ENCODE measurements at places on chromosomes 16 and 17.
A peak's percentile ranks its signal among the peaks of the same experiment; 100 is the strongest.

DNA sequence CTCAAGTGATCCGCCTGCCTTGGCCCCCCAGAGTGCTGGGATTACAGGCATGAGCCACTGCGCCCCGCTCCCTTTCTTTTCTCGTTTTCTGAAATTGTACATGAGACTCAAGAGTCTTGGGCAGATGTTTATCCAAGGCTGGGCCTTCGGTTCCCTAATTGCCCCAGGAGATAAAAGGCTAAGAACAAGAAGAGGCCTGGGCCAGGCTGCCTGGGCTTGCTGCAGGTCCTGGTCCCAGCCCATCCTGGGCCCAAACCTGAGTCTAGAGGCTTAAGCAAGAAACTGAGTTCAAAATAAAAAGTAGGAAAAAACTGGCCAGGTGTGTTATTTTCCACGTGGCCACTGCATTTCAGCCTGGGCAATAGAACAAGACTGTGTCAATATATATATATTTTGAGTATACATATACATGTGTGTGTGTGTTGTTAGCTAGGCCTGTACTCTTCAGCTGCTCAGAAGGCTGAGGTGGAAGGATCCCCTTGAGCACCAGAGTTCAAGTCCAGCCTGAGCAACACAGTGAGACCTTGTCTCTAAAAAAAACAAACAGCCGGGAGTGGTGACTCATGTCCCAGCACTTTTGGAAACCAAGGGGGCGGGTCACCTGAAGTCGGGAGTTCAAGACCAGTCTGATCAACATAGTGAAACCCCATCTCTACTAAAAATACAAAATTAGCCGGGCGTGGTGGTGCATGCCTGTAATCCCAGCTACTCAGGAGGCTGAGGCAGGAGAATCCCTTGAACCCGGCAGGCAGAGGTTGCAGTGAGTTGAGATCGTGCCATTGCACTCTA, 6.8 kb upstream of the CLUH start:
- no peak for DNase-seq

- no peak for DNase-seq
These were observed 8.0 kb upstream of the ZNF500 start for GRCh38 chr16:4775005-4775404.

- DNase-seq: no peak
These were observed 8.6 kb upstream of the SLC13A5 start for GRCh38 chr17:6721744-6722143.

- no peak for DNase-seq
These were observed 28.6 kb upstream of the NUDT16L1 start for GRCh38 chr16:4664538-4665418.

DNA sequence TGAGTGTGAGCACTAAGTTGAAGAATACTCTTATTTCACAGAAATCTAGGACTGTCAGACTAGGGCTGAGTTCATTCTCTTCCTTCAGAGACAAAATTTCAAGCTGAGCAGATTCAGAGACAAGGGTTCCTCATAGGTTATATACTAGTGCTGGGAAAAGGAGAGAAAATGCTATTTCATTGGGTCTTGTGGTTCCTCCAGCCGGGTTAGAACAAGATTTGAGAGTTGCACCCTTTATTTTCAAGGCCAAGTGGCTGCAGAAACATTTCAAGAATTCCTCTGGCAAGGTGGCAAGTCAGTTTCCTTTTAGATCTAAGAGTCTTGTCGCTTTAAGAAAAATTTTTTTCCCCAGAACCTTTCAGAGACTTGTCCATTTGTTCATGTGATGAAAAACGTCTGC, 6.8 kb downstream of the THUMPD1 start:
- DNase-seq: no peak

DNA sequence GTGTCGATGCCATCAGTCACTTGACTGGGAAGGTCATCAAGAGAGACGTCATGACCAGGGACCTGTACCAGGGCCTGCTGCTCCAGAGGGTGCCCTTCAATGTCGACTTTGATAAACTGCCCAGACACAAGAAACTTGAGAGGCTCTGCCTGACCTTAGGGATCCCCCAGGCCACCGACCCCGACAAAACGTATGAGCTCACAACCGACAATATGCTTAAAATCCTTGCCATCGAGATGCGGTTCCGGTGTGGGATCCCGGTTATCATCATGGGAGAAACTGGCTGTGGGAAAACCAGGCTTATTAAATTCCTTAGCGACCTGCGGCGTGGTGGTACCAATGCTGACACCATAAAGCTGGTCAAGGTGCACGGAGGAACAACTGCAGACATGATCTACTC, 69.6 kb upstream of the ENDOV start:
- DNase-seq: no peak

DNA sequence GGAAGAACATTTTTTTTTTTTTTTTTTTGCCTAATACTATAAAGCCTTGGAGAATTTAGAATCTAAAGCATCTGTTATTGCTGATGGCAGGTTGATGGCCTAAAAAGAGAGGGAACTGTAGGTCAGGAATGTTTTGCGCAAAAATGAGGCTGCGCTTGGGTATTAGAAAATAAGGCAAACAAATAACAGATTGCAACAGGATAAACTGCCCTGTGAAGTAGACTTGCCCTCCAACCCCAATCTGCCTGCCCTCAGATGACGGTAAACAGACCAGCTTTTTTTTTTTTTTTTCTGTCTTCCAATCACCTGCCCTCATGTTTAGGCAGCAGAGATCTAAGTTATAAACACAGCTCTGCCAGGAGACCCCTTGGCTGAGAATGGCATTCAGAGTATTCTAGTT, 3.8 kb upstream of the DHX8 start:
- no peak for DNase-seq

DNA sequence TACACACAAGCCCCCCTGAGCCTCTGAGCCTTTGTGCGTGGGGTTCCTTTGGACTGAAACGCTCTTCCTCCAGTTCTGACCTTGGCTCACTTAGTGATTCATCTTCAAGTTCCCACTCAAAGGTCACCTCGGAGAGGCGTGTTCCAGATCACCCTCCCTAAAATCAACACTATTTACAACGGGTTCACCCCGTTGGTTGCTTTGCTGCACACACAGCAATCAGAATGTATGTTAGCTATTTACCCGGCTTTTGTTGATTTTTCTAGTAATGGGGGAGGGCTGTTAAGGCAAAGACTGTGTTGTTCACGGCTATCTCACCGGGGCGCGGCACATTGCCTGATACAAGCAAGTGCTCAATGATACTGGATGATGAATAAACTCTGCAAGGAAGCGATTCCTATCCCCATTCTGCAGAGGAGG, 977 bp downstream of the NAGPA start:
- DNase-seq: no peak

DNA sequence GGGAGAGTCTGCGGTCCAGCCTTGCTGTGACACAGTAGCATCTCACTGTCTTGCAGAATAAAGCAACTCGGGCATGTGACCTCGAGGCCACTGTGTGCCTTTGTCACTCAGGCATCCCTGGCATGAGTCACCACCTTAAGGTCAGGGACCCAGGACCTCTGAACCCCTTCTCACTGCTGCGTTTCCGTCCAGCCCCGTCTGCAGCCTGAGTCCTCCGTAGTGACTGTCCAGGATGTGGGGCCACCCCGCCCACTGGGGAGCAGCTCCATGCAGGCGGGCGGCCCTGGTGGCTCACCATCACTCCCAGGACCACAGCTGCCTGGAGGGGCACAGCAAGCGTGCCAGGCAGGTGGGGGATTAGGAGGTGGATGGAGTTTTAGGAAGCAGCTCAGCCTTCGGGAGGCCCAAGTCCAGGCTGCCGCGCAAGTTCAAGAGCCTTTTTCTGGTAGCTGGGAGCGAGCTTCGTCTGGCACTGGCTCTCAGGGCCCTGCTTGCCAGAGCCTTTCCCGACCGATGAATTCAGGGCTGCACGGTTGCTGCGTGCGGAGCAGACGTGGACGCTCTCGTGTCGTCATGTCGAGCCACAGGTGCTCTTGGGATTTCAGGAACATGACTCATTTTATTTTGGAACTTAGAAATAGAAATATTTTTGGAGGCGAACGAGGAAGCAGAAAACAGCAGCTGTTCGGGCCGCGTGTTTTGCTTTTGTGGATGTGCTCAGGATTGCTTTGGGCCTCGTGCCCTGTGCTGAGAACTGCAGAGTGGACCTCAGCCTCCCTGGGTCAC, 16.8 kb downstream of the KCTD5 start:
- DNase-seq: no peak

GRCh38 chr17:1789936-1790335, 28.1 kb downstream of the SERPINF1 start:
- DNase-seq: no peak

DNA sequence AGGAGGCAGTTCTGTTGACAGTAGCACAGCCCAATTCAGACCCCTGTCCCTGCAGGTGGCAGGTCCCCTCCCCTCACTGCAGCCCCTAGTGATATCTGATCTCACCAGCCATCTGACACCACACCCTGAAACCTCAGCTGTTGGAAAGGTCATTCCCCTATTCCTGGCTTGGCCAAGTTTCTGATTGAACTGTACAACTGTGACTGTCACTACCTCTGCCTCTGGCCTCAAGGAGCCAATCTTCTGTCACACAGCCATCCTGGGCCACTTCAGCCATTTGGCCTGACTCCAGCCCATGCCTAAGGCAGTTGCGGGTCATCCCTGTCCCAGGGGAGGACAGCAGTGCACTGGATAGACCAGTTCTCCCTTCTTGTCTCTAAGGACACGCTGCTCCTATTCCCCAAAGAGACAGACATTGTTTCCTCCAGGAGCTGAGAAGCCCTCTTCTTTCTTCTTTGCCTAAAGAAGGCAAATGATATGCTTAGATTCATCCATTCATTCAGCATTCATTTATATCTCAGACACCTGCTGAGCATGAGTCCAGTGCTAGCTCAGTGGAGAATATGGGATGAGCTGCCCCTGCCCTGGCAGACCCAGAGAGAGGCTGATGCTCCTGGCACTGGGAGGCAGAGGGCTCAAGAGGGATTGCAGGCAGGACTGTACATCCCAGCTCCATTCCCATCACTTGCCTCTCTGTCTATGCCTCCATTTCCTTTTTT, 4.6 kb upstream of the ALDOA start:
- DNase-seq: no peak

DNA sequence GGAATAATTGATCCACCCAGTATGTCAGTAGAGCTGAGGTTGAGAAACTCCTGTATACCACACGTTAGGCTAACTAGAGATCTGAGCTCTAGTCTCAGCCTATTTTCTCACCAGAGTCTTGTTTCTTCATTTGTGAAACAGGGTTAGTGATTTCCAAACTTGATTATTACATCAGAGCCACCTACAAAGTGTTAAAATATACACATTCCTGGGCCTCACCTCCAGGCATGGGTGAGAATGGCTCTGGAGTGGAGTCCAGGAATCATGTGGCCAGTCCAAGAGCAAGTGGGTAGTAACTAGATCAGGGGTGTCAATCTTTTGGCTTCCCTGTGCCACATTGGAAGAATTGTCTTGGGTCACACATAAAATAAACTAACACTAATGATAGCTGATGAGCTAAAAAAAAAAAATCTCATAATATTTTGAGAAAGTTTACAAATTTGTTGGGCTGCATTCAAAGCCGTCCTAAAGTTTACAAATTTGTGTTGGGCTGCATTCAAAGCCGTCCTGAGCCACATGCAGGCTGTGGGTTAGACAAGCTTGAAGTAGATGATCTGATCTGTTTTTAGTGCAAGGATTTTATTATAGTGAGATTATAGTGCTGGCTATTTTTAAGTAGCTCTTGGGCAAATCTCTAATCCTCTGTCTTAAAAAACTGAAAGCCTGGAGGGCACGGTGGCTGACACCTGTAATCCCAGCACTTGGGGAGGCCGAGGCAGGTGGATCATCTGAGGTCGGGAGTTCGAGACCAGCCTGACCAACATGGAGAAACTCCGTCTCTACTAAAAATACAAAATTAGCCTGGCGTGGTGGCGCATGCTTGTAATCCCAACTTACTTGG, 20.4 kb downstream of the PRCD start:
- DNase-seq: no peak

DNA sequence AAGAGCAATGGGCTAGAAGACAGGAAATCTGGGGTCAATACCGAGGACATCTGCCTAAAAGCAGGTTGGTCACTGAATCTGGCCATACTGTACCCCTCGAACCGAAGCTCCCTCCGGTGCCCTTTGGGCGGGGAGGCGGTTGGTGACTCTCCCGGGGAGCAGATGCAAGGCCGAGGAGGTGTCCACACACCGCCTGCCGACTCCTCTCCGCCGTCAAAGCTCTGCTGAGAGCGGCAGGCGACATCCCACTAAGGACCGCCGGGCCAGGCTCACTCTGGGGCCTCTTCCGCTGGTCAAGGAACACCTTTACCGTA, 458 bp downstream of the ZNF200 start:
- no peak for DNase-seq

- no peak for DNase-seq
These were observed 44.2 kb downstream of the CMIP start for GRCh38 chr16:81488687-81489411.

- no peak for DNase-seq
These were observed 8.8 kb downstream of the PMM2 start for GRCh38 chr16:8806272-8806983.

- DNase-seq: peak; percentile 33
These were observed 4.7 kb upstream of the CHD3 start for GRCh38 chr17:7883781-7884386.

DNA sequence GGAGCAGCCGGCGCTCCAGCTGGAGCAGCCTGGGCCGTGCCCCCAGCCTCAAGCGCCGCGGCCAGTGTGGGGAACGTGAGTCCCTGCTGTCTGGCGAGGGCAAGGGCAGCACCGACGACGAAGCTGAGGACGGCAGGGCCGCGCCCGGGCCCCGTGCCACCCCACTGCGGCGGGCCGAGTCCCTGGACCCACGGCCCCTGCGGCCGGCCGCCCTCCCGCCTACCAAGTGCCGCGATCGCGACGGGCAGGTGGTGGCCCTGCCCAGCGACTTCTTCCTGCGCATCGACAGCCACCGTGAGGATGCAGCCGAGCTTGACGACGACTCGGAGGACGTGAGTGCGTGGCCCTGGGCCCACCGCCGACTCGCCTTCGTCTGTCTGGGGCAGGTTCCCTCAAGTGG, 16.0 kb downstream of the TPSG1 start:
- DNase-seq: no peak

- DNase-seq: no peak
These were observed 93.7 kb upstream of the TMEM97 start for GRCh38 chr17:28225271-28225670.

DNA sequence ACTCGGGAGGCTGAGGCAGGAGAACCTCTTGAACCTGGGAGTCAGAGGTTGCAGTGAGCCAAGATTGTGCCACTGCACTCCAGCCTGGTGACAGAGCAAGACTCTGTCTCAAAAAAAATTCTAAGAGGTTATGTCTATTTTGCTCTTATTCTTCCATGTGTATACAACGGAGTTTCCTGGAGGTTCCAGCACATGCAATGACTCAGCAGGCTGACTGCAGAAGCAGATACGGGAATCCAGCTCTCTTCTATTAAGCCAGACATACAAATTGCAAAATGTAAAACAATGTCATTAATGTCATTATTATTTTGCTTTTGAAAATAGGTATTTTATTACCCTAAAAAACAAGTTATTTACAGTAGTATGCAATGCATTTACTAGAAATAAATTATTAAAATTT, 18.4 kb downstream of the MIEF2 start:
- DNase-seq: no peak

DNA sequence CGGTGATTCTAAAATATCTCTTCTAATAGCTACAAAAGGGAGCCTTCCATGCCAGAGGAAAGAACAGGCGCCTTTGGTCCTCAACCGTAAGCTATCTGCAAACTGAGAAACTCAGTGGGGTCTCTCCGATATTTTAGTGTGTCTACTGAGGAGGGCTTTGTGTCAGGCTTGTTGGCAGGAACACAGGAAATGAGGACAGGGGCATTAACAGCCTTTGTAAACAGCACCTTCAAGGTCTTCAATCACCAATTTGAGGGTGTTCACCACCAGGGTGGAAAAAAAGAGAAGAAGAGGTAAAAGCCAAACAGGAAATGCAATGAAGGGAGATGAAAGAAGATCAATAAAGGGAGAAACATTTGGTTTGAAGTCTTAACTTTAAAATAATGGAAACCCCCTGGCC, 580.1 kb upstream of the SALL1 start:
- DNase-seq: no peak

GRCh38 chr16:60217787-60218186, 1483.7 kb upstream of the GOT2 start:
- DNase-seq: no peak
